Urothelium cell line (cell line): ENCODE measurements at places on chromosomes 6 and 20.

DNA sequence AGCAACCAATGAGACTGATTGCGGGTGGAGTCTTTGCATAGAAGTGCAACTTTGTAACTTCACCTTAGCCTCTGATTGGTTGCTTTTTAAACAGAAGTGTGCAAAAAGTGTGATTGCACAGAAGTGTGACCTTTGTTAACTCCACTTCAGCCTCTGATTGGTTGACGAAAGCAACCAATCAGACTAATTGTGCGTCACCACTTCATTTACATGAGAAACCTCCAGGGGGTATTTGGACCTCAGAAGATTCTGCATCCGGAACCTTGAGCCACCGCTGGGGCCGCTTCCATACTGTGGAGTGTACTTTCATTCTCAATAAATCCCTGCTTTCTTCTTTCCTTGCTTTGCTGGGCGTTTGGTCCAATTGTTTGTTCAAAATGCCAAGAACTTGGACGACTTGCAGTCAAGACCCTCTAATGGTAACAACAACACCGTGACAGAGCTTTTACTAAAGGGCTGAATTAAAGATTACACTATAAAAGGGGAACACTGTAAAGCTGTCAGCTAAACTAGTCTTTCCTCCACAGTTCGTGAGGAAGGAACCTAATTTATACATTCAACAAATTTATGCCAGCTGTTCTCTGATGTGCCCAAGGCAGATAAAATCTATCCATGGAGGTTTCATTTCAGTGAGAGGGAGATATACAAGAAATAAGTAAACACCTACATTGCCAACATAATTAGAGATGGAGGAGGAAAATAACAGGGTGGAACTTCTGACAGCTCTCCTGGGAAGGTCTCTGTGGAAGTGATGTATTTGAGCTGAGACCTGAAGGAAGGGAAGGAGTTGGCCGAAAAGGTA lies 1.4 kb upstream of the HECA start:
- DNase-seq, result no peak

DNA sequence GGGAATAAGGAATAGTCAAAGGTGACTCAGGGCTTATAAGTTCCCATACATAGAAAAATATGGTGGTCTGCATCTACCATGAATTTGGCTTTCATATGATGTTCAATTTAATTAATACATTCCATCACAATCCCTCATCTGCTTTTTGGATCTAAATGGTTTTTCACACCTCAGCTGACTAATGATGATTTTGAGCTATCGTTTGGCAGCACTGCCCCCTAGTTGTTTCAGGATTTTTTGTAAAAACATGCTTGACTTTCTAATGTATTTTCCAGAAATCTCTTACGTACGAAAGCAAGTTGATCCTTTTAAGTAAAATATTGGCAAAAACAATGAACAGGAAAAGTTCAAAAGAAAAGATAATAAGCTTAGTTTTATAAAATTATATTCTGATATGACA lies 408.6 kb upstream of the ADGRB3 start:
- no peak for DNase-seq

- DNase-seq, result no peak
Measured at GRCh38 chr6:111852725-111853124, 20.5 kb downstream of the FYN start.

DNA sequence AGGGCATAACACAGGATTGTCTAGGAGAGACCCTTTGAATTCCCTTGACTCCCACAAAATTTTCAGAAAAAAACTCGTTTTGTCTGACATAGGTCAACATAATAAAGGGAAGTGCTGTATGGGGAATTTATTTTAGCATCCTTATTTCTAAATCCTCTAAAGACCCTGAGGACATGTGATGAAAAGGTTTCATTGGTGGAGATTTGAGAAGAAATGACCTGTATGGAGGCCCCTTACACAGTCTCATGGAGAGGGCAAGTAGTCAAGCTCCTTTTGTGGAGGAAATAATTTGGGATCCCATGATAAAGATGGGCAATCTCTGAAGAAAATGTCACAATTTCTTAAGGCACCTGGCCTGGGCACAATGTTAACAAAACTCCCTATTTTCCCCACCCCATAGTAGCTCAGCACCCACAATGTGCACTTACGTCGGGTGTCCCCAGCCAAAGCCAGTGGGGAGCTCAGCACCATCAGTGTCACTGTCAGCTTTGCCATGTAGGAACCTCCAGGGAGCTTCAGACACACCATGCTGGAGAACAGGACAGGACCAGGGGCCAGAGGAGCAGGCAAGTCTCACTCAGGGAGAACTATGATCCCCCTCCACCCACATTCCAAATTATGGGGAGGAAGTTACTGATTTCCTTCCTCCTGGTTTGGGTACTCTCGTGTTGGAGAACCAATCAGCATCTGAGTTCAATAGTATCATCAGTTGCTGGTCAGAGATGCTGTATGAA lies at the start of gene HLA-DRB5:
TSS of gene HLA-DRB5 (minus strand) at position 591 of the 734 bp plus-strand sequence. CDS start at position 528, 63 bp downstream.
- DNase-seq, result no peak

DNA sequence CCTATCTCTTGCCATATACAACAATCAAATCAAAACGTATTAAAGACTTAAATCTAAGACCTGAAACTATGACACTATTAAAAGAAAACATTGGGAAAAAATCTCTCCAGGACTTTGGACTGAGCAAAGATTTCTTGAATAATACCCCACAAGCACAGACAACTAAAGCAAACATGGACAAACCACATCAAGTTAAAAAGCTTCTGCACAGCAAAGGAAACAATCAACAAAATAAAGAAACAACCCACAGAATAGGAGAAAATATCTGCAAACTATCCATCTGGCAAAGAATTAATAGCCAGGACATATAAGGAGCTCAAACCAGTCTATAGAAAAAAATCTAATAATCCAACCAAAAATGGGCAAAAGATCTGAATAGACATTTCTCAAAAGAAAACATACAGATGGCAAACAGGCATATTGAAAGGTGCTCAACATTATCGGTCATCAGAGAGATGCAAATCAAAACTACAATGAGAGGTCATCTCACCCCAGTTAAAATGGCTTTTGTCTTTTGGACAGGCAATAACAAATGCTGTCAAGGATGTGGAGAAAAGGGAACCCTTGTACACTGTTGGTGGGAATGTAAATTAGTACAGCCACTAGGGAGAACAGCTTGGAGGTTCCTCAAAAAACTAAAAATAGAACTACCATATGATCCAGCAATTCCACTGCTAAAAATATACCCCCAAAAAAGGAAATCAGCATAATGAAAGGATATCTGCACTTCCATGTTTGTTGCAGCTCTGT lies 76.2 kb downstream of the SNX5 start:
- no peak for DNase-seq

- DNase-seq, result no peak
Measured at GRCh38 chr20:52974179-52974594, 2.0 kb downstream of the TSHZ2 start.

- no peak for DNase-seq
Measured at GRCh38 chr20:41632896-41633295, 14.7 kb upstream of the CHD6 start.

DNA sequence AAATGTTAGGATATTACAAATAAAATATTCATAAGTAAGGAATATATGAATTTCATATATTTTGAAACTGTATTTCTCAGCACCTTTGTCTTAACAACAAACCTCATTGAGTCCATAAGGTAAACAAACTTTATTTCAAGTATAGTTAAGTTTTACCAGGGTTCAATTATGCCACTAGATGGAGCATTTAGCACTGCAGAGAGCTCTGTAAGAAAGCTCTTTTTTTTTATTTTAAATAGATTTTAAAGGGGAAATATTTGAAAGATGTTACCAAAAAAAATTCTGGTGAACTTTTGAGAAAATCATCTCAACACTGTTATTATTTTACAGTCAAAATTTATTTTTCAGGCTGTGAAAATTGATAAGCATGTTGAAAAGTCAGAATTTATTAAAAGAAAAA lies 955.2 kb upstream of the EYS start:
- peak; percentile 11 for DNase-seq

DNA sequence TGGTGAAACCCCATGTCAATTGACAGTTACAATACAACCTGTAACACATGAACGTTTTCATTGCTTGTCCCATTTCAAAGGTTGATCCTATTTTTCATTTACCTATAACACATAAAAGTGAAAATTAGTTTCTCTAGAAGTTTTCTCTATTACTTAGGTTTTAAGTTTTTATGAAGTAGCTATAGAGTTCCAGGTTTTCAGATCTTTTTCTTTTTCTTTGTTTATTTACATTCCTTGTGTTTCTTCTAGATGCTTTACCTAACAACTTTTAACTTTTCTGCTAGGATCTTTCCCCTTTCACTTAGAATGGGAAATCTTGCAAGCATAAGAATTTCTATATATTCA lies 232.6 kb downstream of the PLCB1 start:
- DNase-seq, result no peak

- peak; percentile 36 for DNase-seq
Measured at GRCh38 chr6:38725414-38726183, 10.5 kb downstream of the DNAH8 start.

- no peak for DNase-seq
Measured at GRCh38 chr20:13228771-13229170, 7.7 kb downstream of the ISM1 start.

- DNase-seq, result no peak
Measured at GRCh38 chr20:57749869-57750268, 40.1 kb upstream of the PMEPA1 start.

- no peak for DNase-seq
Measured at GRCh38 chr6:5162355-5162754, 77.2 kb downstream of the PPP1R3G start.

GRCh38 chr20:5470943-5471342 lies 154.2 kb upstream of the PROKR2 start:
- DNase-seq, result no peak

DNA sequence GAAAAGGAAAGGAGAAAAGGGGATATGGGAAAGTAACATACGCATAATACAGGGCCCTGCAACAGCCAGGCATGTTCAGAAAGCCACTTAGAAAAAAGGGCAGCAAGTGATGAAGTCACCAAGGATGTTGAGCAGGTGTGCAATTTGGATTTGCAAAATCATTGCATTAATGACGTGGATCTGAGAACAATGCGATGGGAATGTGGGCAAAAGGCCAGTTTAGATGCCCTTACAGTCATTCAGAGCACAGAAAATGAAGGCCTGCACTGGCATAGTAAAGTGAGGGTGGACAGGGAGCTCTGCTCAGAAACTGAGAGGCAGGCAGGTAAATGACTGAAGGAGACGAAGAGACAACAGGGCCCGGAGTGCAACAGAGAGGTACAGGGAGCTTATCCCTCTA lies 123.7 kb upstream of the NHSL1 start:
- DNase-seq, result peak; percentile 13

- no peak for DNase-seq
Measured at GRCh38 chr20:46660487-46660886, 9.2 kb upstream of the SLC13A3 start.

DNA sequence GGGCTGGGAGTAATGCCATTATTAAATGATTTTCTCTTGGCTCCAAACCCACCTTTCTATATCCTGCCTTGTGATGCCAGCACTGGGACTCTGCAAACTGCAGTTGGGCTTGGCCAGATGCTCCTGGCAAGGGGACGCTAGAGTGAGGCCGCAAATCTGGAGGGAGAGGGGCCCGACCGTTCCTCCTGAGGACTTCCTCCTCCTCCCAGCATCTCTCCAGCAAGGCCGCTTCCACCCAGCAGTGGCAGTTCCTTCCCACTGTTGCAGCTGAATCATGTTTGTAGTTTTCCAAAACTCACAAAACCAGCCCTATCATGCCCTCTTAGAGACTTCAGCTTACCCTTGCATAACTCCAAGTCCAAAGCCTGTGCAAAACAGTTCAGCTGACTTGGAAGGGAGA lies 244.4 kb downstream of the FOXA2 start:
- DNase-seq, result no peak

DNA sequence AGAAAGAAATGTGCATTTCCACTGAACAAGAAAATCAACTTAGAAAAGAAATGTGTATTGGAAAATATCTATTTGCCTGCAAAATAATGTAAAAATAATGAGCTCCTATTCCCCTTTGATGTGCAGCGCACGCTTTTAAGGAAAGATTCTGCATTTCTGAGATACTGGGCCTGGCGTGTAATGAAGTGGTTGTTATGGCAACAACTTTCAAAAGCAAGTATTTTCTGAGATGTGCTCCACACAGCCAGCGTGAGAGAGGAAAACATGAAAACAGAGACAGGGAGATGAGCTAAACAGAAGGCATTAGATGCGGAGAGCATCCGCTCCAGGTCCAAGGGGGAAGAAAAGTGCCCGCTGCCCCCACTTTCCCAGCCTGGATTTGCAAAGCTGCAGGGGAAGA lies 39.1 kb upstream of the GTSF1L start:
- no peak for DNase-seq

GRCh38 chr20:61757678-61758563 lies 307.8 kb downstream of the TAF4 start:
- DNase-seq, result no peak

GRCh38 chr20:59471653-59472421 lies 132.5 kb upstream of the PHACTR3 start:
- no peak for DNase-seq

- DNase-seq, result no peak
Measured at GRCh38 chr6:32830936-32831335, 7.6 kb downstream of the TAP2 start.

GRCh38 chr6:170050591-170051041 lies 240.3 kb downstream of the DLL1 start:
- no peak for DNase-seq
